ENCODE measurements at places on chromosomes 5 and 9.

- DNase-seq, result no peak
Observed at GRCh38 chr5:60829490-60830266, 14.4 kb downstream of the ELOVL7 start.

DNA sequence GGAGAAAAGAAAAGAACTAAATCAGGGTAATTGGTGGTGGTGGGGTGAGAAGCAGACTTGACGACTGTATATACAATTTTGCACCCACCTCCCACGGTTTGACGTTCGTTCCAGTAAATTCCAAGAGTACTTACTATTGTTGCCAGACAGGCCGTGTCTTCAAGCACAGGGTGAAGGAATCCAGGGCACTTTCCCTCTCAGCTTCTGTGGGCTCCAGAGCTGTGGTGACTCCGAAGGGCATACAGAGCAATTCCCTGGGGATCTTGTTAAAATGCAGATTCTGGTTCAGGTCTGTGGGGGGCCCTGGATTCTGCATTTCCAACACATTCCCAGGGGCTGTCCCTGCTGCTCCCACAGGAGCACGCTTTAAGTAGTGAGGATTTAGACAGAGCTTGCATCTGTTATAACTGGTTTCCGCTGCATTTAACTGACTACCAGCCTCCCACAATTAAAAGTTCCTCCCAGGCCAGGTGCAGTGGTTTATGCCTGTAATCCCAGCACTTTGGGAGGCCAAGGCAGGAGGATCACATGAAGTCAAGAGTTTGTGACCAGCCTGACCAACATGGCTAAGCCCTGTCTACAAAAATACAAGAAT is 49.3 kb upstream of the FANCC start:
- no peak for DNase-seq

- DNase-seq, result no peak
Observed at GRCh38 chr5:79436224-79436623, 77.7 kb downstream of the HOMER1 start.

DNA sequence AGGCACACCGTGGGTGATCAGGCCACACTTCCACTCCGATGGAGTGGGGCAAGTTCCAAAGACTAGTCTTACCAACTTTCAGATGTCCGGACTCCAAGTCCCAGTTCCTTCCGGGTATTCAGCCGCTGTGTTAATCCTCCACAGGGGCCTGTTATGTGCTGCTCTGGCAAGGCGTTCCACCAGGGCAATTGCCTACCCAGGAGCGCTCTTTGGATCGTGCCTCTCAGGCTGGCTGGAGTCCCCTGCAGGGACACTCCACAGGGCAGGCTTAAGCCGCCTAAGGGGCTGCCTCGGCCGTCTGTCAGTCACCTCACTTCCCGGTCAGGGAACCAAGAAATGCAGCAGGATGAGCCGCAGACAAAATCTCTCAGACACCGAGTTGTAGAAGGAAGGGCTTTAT is 118.7 kb upstream of the CCNG1 start:
- no peak for DNase-seq

DNA sequence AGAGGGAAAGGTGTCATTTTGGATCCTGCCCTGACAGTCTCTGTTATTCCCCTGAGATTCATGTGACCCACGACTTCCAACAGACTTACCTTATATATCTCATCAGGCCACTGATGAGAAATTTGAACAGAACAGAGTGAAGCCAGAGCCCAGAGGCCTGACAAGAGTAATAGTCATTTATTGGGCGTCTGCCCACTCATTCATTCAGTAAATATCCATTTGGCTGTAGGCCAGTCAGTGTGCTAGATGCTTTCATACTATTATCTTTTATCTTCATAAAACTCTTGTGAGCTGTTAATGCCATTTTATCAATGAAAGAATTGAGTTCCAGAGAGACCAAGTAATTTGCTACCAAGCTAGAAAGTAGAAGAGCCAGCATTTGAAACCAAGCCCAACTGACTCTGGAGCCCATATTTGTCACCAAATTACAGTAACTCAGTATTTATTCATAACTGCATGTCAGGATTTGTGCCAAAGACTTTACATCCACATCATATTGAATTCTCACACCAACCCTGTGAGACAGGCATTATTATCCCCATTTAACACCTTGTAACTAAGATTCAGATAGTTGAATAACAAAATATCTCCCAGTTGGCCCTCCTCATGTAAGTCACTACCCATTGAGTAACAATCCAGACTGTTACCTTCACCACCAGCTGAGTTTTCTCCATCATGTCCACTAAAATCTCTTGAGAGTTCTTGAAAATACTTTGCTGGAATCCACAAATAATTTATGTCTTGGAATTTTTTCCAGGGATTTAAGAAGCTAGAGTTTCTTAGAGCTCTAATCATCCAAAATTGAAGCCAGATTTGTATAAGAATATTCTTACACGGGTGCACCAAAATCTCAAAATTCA is 2.5 kb downstream of the PTPDC1 start:
- DNase-seq, result no peak

- no peak for DNase-seq
Observed at GRCh38 chr9:33377089-33377715, 25.2 kb downstream of the AQP7 start.

DNA sequence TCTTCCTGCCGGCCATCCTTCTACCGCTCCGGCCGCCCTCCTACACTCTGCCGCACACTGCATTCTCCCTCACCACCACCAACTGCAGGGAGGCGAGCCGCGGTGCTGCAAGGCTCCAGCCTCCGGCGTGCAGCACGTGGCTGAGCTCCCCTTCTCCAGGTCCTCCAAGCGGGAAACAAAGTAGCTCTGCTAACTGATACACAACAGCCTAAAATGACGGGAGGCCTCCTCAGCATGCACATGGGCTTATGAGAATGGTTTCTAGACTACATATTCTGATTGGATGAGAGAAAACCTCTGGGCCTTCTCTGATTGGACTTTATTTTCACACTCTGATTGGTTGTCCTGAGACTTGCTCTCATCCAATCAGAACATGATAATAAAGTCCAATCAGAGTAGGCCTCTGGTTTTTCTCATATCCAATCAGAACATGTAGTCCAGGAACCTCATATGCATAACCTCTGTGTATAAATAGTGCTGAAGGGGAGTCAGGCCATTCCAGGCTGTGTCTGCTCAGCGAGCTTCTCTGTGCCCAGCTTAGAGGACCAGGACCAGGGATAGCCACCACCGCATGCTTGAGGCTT is 27.0 kb upstream of the ZNF354B start:
- DNase-seq, result no peak

- DNase-seq, result no peak
Observed at GRCh38 chr9:115649991-115650472, 503.6 kb upstream of the PAPPA start.

DNA sequence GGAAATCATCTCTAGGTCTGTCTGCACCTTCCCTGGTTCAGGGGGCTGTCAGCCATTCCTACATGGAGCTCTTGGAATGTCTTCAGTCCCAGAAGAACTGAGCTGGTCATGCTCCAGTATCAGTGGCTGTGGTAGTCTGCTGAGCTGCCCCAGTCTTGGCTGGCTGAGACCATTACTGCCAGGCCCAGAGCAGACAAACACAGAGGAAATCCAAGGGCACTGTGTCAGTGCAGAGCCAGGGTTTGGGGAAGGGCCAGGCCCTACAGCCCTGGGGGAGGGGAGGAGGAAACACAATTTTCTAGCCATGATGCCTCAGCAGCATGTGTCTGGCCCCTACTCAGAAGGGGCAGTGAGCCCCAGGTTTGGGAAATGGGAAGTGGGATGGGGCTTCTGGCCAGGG is 58.4 kb downstream of the ARHGEF37 start:
- no peak for DNase-seq

DNA sequence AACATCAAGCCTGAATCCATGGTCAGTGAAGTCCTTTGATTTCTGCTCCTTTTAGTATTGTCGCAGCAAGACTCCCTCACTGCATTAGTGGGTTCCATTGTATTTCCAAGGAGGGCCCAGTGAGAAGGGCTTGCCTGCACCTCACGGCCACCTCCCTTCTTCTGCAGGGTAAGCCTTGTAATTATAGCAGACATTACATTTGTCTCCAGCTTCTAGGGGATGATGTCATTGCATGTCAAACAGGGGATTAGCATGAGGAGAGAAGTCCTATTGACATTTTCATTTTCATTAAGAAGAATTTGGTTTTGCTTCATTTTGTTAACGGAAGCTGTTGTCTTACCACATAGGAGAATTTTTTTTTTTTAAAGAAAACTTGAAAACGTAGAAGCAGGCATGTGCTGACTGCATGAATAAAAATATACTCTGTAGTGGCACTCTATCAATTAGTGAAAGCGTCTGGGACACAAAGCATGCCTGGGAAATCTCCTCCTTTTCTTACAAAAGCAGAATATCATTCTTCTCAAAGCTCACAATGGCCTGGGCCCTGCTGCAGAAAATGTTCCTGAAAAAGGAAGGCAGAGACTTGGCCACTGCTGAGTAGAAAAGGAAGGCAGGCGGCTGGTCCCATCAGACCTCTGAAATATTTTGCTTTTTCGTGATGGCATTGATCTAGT is 27.1 kb downstream of the MAP1B start:
- DNase-seq, result no peak

GRCh38 chr5:80960531-80961375 is 590 bp downstream of the RASGRF2 start:
- DNase-seq, result peak; percentile 52

DNA sequence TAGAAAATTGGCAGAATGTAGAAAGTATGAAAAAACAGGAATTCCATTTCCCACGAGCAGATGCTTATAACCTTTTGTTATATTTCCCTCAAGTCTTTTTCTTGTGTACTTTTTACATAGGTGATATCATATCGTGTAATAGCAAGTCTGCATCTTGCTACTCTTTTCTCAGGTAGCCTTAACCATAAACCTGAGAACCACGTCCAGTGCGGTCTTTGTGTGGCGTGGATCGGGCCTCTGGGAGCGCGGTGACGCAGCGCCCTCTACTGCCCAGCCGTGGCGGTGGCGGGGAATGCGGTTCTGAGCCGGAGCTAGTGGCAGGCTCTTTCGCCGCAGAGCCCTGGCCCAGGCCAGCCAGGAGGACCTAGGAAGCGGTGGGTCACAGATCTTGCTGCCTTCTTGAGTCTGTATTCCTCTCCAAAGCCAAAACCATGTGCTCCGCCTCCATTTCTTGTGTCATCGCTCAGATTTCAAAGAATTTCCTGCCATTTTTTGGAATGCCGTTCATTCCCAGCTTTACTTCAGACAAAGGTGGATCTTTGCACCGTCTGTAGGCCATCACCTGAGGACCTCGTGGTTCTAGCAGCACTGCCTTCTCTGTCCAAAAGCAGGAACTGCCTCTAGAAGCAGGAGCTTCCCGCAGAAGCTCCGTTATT is 71.9 kb downstream of the MVB12B start:
- DNase-seq, result peak; percentile 85

DNA sequence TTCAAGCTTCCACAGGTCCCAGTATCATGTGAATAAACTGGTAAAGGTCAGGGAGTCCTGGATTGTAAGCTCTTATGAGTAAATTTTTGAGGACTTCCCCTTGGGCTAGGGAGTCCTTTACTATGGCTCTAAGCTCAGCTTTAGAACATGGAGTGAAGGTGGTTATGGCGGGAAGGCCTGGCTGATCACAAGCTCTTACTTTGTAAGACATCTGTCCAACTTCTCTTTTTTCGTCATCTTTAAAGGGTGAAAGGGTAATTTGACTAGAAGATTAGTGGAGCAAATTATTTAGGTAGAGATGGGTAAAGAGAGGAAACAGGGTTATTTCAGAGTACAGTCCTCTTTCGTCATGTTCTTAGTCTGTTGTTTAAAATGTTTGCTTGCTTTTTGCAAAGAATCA is 155.4 kb downstream of the AOPEP start:
- no peak for DNase-seq

DNA sequence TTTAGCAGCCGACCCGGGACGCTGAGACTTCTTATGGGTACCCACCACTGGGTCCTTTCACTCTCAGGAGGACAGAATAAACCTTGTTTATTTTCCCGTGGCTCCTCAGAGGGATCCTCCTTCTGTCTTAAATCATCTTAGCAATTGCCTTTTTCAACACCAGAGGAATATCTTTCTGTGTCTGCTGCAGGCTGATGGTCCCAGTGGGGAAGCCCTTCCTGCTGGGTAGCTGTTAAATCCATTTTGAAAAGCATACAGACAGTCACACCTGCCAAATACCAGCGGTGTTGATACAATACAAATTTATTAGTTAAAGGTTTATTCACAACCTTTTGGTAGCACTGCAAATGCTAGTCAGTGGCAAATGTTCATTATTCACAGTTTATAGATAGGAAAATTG is 222.9 kb downstream of the AOPEP start:
- DNase-seq, result no peak

- no peak for DNase-seq
Observed at GRCh38 chr9:136707849-136708517, 4.4 kb upstream of the DIPK1B start.

DNA sequence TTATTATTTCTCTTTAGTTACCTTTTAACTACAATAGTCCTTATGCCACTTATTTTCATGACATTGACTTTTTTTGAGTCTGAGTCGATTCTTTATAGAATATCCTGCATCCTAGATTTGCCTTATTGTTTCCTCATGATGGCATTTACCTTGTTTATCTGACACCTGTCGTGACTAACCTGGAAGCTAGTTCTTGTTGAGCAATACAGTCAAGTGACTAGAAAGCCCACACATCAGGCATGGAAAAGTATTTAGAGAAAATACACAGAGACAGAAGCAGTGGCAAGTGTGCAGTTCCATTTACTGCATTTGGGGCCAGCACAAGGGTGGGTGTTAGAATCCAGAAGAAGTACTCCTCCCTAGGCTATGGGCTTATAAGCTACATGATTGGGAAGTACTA is 97.8 kb downstream of the ERMP1 start:
- DNase-seq, result no peak

GRCh38 chr5:3658929-3659328 is 63.3 kb downstream of the IRX1 start:
- no peak for DNase-seq

DNA sequence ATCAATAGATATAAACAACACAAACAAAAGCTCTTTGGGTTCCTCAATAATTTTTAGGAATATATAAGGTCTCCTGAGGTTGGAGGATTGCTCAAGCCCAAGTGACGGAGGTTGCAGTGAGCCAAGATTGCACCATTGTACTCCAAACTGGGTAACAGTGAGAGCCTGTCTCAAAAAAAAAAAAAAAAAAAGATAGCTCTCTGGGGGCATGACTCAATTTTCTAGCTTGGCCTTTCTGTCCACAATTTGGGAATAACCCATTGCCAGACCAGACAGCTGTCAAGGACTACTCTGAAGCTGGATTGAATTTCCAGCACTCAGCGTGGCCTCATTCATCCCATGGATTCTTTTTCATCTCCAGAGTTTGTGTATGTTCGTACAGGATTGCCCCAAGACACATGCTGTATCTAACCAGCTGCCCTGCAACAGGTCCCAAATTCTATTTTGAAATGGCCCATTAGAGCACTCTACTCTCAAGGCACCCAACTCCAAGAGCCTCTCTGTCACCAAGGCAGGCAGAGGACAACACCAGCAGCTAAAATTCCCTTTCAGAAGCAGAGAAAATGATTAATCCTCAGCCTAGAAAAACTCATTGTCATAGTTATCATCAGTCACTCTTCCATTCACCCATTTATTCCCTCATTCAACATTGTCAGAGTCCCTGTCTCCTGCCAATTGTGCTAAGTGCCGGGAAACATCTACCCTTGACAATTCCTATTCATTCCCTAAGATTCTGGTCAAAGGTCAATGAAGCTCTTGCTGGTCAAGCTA is 8.7 kb downstream of the FAM193B start:
- no peak for DNase-seq

Data from activated naive CD8-positive, alpha-beta T cell treated with anti-CD3 and anti-CD28 coated beads, Interleukin-2, amount 50 U/mL, for 24 hours (primary cell).